ENCODE measurements at places on chromosomes 1 and 21.

GRCh38 chr1:231160895-231161666 is 777 bp upstream of the TRIM67 start:
- no peak for DNase-seq

DNA sequence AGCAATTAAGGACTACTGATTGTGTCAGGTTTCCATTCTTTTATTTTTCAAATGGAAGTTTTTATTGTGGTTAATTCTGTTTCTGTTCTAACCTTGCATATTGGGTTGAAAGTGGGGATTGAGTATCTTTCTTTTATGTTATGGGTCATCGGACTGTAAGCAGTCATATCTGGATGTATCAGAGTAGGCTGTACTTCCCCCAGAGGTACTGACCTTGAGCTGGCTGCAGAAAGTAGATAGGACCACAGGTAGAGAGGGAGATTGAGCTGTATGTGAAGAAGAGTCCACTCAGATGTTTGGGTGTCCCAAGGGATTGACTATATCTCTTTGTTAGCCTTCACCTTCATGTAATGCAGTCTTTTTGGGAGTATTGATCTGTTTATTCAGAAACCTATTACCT is 20.5 kb upstream of the ALG14 start:
- no peak for DNase-seq

DNA sequence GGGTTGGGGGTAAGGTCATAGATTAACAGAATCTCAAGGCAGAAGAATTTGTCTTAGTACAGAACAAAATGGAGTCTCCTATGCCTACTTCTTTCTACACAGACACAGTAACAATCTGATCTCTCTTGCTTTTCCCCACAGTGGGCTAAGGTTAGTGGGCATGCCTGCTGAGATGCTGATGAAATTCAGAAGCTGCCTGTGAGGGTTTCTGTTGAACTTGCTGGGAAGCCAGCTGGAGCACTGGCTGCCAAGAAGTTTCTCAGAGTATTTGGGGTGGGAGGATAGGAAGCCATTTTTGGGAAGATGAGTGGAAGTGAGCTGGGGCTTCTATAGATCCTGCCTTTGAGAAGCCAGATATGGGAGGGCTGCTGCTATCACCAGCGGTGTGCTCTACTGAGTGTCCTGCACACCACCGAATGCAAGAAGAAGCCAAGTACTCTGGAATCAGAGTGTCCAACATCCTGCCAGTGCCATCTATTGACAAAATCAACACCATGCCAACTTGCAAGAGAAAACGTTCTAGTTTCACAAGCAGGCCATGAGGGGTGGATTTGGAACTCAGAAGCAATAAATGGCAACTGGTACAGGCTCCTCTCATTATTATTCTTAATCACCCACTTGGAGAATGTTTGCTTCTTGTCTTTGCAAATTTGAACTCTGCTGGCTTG is 102.7 kb downstream of the PTPRU start:
- DNase-seq, result no peak

DNA sequence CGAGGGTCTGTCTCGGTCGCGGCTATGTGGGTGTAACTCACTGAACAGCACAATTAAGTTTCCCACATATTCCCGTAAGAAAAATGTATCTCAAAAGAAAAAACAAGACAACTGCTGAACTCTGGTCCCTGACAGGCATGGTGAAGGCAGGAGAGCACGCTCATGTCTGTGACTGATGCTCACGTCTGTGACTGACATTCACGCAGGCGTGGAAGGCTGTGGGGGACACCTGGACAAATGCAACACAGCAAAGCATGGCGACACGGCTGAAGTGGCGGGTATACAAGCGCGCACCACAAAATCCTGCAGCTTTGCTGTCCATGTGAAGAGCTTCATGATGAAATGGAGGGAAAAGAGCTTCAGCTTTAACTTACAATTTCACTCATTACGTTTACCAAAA is 6.0 kb downstream of the PTTG1IP start:
- no peak for DNase-seq

DNA sequence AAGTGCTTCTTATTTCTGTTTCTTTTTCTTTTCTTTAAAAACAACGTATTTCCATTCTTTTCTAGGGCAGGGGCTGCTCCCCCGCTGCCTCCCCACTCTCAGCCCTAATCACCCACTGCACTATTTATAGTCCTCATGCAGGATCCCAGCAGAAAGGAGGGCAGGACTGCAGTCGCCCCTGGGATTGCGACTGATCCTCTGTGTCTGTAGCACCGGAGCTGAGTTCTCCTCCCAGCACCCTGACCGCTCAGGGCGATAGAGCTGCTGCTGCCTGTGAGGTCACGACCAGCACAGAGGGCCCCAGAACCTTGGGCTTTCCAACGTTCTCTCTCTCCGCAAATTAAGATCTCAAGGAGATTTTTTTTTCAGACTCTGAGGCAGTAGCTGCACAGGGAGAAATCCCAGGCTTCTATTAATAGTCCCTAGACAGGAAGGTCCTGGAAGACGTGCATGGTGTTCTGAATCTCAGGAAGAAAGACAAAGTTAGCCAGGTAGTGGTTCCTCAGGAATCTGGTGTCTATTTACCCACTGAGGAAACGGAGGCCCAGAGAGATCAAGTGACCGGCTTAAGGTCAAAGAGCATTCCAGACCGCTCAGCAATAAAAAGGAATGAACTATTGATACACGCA is 46.8 kb downstream of the PRAMEF20 start:
- no peak for DNase-seq

DNA sequence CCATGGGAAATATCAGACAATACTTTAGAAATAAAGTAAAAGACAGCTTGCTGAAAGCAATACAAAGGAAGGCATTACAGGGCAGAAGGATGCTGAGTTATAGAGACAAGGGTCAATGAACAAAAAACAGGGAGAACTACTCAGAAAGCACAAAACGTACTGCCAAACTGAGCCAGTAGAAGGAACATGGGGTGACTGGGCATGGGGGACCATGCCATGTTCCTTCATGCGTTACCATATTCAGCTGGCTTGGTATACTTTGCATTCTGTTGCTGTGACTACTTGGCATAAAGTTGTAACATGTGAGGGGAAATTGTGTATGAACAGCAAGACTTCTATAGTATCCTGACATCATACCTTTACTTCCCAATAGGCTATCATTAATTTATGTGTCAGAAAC is 358.6 kb upstream of the LYPLAL1 start:
- no peak for DNase-seq

DNA sequence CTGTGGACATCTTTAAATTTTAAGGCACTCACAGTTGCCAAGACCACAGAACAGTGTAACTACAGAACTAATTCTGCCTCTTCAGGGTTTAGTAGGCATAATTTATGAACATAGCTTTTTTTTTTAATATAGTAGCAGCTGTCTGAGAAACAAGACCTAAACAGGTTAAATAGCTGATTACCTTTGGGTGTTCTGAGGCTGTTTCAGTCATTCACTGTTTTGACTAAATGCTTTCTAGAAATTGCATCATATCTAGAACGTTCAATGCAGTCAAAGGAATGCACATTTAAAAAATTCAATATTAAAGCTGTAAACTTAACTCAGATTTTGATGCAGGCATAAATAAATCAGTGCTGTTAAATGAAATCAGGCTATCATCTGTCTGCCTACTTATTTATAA is 101.6 kb downstream of the BRINP3 start:
- no peak for DNase-seq

- peak; percentile 43 for DNase-seq
These were observed 229.2 kb upstream of the CAMK1G start for GRCh38 chr1:209354111-209354839.

DNA sequence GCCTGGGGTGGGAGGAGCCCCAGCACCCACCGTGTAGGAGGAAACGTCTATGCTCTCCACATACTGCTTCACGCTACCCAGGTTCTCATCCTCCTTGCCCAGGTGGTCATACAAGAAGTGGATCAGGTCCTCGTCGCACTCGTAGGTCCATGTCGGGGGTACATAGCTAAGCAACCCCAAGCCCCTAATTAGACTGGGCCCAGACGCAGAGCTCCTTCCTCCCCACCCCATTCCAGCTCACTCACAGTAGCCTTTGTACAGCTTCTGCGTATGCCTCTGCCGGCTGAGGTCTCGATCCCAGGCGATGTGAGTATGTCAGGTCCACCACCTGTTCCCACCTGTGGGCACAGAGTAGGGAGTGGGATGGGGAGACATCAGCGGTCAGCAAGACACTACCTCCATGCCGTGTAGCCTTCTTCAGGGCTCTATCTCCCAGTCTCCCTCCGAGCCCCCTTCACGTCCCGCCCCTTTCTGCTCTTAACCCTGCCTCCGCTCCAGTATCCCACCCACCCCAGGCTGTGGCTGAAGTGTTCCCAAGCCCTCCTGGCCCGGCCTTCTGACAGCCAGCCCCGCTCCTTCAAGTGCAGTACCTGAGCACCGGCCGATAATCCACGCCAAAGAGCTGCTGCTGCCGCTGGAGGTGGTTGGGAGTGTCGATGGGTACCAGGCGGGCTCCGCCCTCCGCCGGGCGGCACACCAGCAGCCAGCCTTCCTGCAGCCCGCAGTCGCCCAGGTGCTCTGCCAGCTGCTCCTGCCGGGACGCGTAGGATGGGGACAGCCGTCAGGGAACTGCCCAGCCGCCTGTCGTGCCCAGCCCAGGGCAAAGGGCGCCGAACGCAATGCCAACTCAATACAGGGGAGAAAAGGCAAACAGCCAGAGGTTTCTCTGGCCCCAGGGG is 919 bp downstream of the HECTD3 start:
- no peak for DNase-seq

- DNase-seq, result no peak
These were observed 7.9 kb upstream of the C2CD2 start for GRCh38 chr21:41961753-41962152.

- no peak for DNase-seq
These were observed 25.3 kb upstream of the BTG2 start for GRCh38 chr1:203280061-203280460.

- no peak for DNase-seq
These were observed 17.3 kb downstream of the SLC45A1 start for GRCh38 chr1:8335246-8335645.

- no peak for DNase-seq
These were observed 12.6 kb downstream of the TRIM11 start for GRCh38 chr1:228393811-228394570.

- no peak for DNase-seq
These were observed 26.6 kb upstream of the GPR153 start for GRCh38 chr1:6287431-6287886.

GRCh38 chr1:110606657-110607535 is 738 bp upstream of the KCNA2 start:
- DNase-seq, result peak; percentile 70

DNA sequence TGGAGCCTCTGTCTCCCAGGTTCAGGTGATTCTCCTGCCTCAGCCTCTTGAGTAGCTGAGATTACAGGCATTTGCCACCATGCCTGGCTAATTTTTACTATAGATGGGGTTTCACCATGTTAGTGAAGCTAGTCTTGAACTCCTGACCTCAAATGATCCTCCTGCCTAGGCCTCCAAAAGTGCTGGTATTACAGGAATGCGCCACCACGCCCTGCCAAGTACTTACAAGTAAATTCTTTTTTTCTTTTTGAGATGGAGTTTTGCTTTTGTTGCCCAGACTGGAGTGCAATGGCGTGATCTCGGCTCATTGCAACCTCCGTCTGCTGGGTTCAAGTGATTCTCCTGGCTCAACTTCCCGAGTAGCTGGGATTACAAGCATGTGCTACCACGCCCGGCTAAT is 42.5 kb downstream of the RPRD2 start:
- no peak for DNase-seq

GRCh38 chr1:85438353-85438752 is 26.6 kb downstream of the DDAH1 start:
- no peak for DNase-seq

DNA sequence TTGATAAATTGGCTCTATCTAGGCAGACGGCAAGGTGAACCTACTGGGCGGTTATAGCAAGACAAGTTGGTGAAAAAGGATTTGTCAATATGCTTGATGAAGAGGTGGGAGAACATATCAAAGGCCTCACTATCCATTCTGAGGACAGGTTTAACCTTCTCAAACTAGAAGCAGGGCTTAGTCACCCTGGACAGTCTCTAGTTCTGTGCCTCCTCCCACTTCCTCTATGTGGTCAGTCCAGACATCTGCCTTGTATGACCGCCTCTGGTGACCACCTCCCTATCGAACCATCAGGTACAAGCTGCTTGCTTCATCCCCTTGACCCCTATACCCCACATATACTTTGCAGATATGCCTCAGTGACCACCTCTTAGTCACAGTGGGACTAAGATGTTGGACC is 2.3 kb upstream of the SCYL3 start:
- DNase-seq, result no peak

DNA sequence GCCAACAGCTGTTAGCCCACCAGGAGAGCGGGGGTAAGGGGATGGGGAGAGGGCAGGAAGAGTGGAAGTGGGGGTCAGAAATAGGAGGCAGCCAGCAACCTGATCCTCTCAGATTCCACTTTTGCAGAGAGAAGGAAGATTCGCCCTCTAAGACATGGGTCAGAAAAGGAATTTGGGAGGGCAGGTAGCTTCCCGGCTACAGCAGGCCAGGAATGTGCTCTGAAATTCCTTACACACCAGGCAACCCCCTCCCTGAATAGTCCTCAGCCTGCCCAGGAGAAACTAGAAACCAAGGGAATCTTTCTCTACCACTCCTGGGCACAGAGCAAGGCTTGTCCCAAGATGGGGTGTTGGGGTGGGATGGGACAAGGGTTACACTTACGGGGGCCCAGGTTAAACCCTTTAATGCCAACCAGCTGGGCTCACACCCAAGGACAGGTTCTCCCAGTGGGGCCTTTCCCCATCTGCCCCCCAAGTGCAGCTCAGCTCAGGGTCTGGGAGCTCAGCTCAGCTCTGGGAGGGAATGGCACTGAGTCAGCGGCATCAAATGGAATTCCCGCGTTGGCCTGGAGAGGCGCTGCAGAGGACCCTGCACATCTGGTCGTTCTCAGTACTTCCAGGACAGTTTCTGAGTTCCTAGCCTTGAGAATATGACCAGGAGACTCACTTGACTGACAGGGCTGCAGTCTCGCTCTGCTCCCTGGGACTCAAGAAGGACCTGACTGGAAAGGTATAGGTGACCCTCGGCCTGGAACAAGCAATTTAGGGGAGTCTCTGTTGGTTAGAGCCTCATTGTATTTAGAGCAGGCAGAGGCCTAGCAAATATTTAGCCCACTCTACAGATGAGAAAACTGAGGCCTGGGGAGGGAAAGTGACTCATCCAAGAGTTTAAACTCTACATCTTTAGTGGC is 761 bp downstream of the TNNT2 start:
- no peak for DNase-seq

DNA sequence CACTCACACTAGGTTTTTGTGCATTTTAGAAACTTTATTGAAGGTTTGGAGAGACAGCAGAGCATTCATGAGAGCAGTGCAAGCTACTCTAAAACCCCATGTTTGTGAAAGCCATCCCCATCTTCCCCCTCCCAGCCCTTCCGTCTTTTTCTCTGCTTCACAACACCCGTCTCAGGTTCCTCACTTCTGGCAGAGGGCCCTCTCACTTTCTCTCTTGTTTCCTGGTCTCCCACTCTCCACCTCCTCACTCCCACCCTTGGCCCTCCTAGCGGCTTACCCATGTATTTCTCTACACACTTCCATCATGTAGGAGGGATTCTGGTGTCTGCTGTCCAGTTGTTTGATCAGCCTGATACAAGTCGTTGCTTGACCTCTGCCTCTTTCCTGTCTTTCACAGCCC is 92.7 kb downstream of the LRRC8C start:
- no peak for DNase-seq

GRCh38 chr1:185936641-185937040 is 202.4 kb downstream of the HMCN1 start:
- DNase-seq, result no peak

GRCh38 chr1:65959896-65960567 is 167.3 kb downstream of the PDE4B start:
- no peak for DNase-seq
